ENCODE measurements at places on chromosomes 6 and 20.

DNA sequence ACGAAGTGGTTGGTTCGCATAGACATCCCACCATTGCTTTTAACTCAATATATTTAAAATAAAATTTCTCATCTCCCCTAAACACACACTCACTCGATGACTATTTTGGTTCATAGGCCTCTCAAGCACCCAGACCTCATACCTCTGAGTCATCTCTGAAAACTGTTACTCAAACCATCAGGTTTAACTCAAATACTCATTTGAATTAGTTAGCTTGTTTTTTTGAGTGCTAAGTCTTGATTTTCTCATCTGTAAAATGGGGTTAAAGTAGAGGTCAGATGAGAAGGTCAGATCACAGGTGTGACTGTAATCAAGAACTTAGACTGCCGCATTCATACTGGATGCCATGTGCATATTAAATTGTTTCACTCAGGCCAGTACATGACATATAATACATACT is 243.9 kb upstream of the TENT5A start:
- no peak for DNase-seq

DNA sequence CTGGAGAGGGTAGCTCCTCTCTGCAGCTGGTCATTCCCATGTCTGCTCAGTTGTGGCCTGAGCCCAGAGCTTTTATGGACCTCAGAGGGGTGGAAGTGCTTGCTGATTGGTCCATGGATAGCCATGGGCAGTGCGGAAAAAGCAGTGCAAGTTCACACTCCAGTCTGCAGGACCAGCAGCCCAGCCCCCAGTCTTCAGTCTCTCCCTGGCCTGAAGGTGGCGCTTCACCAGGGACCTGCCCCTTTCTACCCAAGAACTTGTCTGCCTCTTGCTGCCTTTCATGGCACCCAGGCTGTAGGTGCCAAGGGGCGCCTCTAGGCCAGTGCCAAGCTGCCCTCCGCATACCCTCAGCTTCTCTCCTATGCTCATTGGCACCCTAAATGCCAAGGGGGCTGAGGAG is 91.0 kb downstream of the TBXT start:
- no peak for DNase-seq

DNA sequence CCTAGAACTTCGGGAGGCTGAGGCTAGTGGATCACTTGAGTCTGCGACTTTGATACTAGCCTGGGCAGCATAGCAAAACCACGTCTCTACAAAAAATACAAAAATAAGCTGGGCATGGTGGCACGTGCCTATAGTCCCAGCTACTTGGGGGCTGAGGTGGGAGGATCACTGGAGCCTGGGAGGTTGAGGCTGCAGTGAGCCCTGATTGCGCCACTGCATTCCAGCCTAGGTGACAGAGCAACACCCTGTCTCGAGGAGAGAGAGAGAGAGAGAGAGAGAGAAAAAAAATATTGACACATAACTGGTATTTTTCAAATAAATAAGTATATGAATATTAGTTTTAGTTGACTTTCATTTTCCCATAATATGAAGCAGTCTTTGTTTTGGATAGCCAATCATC is 222.2 kb downstream of the BTBD9 start:
- no peak for DNase-seq

DNA sequence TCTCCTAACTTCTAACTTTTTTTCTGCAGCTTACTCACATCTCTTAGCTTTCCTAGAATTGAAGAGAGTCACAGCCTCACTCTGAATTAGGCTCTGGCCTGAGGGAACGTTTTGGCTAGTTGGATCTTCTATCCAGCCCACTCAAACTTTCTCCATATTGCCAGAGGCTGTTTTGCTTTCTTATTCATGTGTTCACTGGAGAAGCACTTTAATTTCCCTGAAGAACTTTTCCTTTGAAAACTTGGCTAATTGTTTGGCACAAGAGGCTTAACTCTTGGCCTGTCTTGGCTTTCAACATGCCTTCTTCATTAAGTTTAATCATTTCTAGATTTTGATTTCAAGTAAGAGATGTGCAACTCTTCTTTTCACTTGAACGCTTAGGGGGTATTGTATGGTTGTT is 138.2 kb upstream of the PLCB4 start:
- DNase-seq: no peak

GRCh38 chr6:41524634-41525011 is 21.6 kb upstream of the FOXP4 start:
- no peak for DNase-seq

DNA sequence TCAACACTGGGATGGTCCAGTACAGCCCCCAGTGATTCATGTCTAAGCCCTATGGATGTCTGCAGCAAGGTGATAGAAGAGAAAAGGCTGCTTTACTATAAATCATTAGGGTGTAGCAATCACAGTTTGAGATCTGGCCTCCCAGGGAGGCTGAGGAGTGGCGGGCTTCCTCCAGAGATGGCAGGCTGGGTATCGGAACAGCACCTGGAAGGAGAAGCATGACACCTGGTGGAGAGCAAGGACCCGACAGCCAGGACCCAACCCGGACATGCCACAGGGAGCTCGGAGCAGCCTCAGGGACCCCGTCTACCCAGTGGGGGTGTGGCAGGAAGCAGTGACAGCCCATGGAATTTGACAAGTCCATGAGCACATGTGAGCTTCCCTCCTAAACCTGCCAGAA is 114.8 kb upstream of the CD93 start:
- no peak for DNase-seq

DNA sequence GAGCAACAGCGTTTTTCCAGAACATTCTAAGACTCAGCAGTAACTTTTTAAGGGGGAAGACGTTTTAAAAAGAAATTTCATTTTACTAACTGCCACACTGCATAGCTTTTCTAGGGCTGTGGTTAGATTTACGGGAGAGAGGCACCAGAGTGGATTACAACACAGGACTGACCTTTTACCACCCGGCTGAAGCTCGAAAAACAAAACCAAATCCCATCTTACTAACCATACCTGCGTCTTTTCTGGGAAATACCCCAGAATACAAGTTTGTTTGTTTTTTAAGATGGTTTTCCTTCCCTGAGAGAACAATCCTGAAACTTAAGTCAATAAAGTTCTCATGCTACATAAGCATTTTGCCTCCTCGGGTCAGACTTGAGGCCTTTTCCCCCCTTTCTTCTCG is 209.3 kb upstream of the SOX4 start:
- DNase-seq: no peak

- no peak for DNase-seq
Measured at GRCh38 chr20:38842026-38842425, 36.5 kb downstream of the PPP1R16B start.
